ENCODE measurements at places on chromosomes 3 and 15. TPM values are rescaled to one million over a fixed set of nuclear protein-coding genes. Genes with fewer than 3 reads are reported as not detected.

PEX11A gene
- 2.5 TPM for total RNA-seq

PODXL2 gene
- 15.5 TPM for total RNA-seq

DNA sequence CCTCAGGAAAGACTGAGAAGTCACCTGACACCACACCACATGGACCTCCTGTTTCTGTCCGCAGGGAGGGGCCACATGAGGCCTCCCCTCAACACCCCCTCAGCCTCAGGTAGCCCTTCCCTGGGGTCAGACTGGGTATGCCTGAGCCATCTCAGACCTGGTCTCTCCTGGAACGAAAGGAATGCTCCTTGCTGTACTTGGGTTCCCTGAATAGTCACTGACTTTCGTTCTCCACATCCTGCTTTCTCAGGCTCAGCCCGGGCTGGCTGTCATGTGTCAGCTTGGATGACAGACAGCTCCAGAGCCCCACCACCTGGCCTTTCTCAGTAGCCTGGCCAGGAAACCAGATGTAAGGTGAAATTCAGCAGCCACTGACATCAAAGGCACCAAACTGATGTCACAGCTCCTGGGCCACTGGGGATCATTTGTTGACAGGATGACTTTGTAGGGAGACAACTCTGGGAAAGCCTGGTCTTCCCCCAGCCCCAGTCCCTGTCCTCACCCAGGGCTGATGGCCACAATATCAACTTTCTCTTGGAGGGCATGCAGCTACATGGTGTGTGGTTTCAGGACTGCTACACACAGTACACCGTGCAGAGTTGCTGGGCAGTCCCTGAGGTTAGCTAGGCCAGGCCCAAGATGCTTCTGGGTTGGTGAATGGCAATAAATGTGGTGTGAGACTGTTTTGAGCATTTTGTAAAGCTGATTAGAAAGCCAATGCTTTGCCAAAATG, 141.4 kb upstream of the MRPS22 start:
- no peaks in the 10 kb centered on the region for H3K36me3 ChIP-seq
- H3K27me3 ChIP-seq, result no peaks in the 10 kb centered on the region
- DNase-seq, result no peak

GRCh38 chr15:75924576-75924975, 20.9 kb downstream of the FBXO22 start:
- H3K36me3 ChIP-seq, result peaks cover 4% of the 10 kb centered on the region
- no peak overlapping the region for H3K27ac ChIP-seq
- DNase-seq, result no peak
- peaks cover 7% of the 10 kb centered on the region for H3K4me1 ChIP-seq
- no peak overlapping the region for H3K4me3 ChIP-seq
- no peaks in the 10 kb centered on the region for H3K27me3 ChIP-seq

DNA sequence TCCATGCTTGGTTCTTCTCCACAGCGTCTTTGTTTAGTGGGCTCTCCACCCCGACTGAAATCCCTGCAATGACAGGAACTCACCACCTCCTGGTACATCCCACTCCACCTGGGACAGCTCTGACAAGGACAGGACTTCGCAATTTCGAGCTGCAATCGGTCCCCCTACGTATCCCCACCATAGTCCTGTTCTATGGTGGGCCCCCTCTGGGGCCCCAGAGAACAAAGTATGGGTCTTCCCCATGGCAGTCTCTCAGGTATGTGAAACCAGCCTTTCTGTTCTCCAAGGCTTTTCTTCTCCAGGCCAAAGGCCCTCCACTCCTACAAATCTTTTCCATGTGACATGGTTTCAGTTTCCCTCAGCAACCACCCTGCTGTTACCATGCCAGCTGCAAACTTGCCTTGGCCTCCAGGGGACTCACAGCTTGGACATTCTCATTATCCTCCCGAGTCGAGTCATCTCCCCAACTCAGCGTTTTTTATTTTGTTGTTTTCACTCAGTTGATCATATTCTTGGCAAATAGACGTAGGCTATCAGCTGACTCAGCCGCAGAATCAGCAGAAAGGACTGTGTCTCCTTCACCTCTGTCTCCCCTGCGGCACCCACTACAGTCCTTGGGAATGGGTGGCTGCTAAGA, 233.3 kb downstream of the OPA1 start:
- H3K4me1 ChIP-seq, result peaks cover 27% of the 10 kb centered on the region
- H3K27me3 ChIP-seq, result peaks cover 31% of the 10 kb centered on the region
- peak; percentile 91 for DNase-seq
- H3K27ac ChIP-seq, result no peak overlapping the region
- H3K36me3 ChIP-seq, result no peaks in the 10 kb centered on the region
- no peak overlapping the region for H3K4me3 ChIP-seq

Measured in astrocyte (in vitro differentiated cells and primary cell).